Activated B cell treated with CpG ODN at 0.5 μM for 24 hours (primary cell): ENCODE measurements at places on chromosomes 7 and 10.

DNA sequence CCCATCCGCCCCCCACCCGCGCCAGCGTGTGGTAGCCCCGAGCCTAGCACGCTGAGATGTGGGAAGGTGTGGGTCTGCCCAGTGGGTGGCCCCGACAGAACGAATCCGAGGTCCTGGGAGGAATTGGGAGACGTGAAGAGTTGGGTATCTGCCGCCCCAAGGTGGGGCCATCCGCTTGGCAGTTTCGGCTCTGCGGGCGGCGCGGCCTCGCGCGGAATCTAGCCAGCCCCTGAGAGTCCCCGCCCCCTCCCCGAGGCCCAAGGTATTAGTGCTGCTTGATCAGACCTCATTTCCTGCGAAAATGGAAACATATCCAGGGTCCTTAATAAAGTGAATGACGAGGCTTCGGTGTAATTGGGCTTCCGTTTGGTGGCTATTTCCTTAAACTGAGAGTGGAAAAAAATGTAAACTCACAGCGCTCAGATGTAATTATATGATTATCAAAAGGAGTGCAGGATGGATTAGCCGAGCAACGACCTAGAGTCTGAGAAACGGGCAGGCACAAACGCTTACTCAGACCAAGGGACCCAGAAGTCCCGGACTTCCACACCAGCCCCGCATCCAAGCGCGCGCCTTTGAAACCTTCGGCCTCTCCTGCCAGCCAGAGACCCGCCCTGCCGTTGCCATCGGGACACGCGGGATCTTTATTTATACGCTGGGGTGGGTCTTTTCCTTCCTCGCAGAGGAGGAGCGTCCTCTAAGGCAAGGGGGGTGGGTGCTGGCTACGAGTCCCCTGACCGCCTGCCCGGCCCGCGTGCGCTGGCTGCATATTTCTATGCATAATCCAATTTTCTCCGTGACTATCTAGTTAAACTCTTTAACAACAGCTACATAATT lies 12.8 kb downstream of the LBX1 start:
- DNase-seq, result no peak

DNA sequence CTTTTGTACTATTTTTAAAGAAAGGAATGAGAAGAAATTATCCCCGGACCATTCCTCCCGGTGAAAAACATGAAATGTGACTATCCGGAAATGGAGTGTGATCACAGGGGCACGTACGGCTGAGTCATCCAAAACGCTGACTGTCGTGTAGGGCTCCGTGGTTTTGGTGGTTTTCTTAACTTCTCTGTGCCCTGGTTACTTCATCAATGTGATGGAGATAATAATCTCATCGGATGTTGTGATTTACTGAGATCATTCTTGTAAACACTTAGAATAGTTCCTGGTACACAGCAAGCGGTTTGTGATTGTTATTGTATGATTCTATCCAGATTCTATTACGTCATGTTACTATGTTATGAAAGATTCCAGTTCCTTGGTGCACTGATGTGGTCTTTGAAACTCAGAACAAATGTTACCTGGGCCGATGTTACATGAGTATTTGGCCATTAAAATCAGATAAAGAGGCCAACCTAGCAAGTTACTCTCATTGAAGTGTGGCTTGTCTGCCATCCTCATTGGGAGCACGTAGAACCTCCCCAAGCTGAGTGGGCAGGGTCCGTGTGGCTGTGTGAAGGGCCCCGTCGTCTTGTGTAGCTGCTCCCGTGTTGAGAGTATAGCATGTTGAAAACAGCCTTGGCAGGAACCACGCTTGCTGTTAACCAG lies 99.5 kb downstream of the CAMK1D start:
- no peak for DNase-seq

GRCh38 chr7:129083525-129083924 lies 28.6 kb upstream of the TNPO3 start:
- DNase-seq, result no peak

- DNase-seq, result no peak
These were observed 7.6 kb downstream of the SAP25 start for GRCh38 chr7:100566018-100566531.

DNA sequence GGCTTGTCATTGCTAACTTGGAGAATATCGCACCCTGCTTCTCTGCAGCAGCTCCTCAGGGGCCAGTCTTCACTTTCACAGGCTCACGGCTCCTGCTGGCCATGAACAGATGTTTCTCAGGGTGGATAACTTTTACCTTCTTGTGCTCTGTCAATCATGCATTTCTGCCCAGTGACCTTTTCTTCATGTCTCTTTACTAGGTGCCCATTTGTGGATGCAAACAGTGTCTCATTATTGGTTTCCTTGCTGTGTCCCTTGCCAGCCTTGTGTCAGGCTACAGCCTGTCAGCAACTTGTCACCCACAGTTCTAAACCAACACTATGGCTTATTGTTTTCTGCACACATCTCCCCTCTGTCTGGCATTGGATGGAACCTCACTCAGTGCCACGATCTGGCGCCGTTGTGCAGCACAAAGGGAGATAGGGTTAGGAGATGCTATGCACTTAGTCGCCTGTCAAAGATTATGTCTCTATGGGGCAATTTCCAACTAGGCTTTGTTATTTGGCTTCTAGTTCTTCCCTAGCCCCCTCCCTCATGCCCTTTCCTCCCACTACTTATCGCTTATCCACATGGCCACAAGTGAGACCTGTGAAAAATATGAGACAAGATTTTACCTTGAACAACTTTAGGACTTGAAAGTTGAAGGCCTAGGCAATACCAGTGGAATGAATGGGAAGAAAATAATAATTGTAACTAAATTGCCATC lies 45.7 kb upstream of the NXPH1 start:
- no peak for DNase-seq

DNA sequence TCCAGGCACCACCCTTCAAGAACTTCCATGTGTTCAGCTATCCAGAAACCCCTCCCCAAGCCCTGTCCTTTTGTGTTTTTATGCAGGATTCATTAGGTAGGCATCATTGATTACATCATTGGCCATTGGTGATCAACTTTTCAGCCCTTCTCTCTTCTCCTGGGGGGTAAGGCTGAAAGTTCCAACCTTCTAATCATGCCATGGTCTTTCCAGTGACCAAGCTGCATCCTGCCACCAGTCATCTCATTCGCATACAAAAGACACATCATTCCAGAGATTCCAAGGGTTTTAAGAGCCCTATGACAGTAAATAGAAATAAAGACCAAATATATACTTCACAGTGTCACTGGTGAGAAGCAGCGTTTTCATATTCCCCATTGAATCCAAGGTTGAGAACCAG lies 48.2 kb downstream of the DNAJC12 start:
- no peak for DNase-seq

DNA sequence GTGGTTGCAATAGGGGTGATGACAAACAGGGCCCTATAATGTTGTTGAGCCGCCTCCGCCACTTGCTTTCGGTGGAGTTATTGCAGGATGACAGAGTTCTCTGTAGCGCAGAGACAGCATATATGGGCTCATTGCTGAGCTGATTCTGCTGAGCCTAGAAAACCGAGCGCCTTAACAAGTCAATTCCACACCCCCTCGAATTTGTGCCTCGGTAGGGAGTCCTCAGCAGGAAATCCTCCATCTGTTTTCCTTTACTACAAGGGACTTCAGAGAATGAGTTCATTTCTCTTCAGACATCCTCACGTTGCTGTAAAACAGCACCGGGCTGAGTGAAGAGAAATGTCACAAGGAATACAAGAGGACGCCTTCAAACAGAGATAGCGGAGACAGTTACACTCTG lies 90.7 kb upstream of the KIAA1217 start:
- no peak for DNase-seq

DNA sequence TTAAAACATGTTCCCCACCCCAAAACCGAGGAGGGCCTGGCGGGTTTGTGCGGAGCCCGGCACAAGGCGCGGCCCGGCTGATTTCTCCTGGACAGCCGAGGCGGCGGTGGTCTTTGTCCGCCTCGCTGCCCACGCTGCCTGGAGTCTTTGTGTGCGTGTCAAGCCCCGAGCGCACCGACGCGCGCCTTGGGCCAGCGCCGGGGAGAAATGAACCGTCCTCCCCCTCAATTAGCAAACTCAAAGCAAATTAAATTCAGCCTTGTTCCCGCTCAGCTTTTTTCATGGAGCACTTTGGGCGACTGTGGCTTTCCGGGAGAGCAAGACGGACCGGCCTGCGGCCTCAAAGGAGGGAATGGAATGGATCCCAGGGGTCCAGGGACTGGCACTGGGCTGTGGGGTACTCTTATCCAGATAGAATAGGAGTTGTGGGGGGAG lies 4.1 kb downstream of the EMX2 start:
- DNase-seq, result no peak

- DNase-seq, result no peak
These were observed 4.1 kb downstream of the PIP4K2A start for GRCh38 chr10:22710139-22710745.

DNA sequence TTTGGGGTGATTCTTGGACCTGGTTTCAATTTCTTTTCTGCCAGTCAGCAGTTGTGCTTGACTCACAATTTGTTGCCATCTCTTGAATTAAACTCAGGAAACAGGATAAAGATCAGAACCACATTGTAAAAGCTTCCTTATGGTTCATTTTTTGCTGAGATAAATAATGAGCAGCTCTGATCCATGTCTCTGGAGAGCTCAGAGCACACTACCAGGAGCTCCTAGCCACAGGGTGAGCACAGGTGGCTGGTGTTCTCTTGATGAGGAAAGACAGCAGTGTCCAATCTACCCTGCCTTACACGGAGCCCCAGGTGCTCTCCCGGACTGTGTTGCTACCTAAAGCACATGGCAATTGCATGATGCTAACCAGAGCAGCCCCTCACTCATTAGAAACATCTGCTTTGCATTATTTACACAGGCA lies 17.2 kb upstream of the FAM170B start:
- no peak for DNase-seq

DNA sequence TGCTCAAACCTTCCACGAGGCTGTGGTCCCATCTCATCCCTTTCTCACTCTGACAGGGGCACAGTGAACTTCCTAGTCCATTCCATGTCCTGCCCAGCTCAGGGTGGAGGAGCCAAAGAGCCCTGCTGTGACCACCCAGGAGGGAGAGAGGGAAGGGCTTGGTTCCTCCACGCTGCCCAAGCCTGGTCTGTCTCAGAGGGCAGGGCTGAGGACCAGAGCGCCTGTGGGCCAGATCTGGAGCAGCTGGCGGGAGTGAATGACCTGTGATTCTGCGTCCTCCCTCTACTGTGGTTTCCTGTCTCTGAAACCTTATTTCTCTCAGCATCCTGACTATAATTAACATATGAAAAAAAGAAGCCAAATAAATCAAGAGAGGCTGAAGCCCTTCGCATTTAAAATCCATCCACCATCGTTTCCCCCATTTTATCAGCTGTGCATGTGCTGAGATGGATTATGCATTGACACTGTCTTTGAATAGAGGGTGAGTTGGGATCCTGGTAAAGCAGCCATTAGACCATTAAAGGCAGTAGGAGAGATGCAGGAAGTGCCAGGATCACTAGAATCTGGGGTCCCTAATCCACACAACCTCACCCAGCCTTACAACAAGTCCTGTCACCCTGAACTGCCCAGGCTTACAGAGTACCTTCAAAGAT lies 165.6 kb downstream of the DPP6 start:
- DNase-seq, result no peak

- DNase-seq, result no peak
These were observed 168.9 kb downstream of the CDK14 start for GRCh38 chr7:90764848-90765570.

- no peak for DNase-seq
These were observed 60.0 kb downstream of the PIK3AP1 start for GRCh38 chr10:96660297-96660696.

DNA sequence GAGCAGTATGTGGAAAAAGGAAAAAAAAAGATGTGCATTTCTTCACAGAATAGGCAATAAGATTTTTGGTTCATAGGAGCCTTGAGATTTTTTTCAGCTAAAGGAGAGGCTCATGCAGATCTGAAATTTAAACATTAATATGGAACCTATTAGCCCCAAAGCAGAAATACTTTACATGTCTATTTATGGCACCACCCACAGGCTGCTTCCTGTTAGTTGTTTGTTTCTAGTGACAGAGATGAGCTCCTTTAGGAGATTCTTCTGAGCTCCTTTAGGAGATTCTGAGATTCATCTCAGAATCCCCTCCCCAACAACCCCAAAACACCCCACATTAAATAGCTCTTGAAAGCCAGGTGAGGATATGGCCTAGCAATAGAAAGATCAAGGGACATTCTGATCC lies 27.9 kb upstream of the HPS1 start:
- no peak for DNase-seq

GRCh38 chr10:127148933-127149220 lies 47.5 kb downstream of the INSYN2A start:
- DNase-seq, result no peak

GRCh38 chr7:12458520-12459131 lies 55.0 kb upstream of the VWDE start:
- no peak for DNase-seq

- DNase-seq, result no peak
These were observed 223.7 kb downstream of the BUB3 start for GRCh38 chr10:123377883-123378282.

DNA sequence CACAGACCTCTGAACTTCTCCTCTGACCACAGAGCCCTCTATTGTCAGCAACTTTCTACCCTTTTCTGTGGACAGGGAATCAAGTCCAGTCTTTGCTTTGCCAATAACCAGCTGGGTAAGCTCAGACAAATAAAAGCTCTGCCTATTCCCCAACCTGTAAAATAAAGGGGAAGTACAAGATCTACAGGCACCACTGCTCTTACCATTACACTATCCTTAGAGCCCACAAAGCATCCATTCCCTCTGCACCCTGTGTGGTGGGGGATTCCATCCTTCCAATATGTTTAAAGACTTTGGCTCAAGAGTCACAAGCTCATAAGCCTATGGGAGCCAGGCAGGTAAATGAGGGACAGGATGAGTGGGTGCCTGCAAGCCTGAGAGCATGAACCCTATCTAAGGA lies 88.2 kb downstream of the PARD3 start:
- DNase-seq, result no peak

- DNase-seq, result no peak
These were observed 133.4 kb upstream of the LRRTM3 start for GRCh38 chr10:66792441-66792840.

DNA sequence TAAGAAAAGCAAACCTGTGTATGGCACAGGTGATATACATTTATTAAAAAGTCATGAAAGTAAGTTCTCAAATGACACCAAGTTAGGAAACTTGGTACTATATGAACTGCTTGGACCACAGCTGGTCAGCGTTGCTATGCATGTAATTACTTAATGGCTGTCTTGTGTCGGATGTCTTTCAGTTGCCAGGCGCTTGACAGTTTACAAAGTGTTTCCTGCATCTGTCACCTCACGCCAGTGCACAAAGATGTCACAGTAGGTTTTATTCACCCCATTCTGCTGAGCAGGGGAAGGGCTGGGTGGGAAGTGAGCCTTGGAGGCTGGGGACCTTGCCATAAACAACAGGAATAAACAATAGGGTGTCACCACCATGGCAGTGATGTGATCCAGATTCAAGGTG lies 35.8 kb downstream of the ADAM12 start:
- no peak for DNase-seq

DNA sequence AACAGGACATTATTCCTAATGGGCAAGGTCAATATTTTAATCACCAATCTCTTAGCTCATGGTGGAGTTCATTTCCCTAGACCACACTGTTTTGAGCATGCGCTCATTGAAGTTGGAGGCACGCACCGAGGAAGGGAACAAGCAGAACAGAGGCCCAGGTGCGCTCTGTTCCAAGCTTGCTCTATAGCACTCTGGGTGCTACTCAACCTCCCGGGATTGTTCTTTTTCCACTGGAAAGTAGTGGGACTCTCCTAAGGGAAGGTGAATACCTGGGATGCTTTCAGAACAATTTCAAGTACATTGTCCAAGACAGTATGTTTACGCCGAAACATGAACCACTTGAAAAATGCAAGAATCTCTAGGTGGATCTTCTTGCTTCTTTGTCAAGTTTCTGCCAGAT lies 16.2 kb downstream of the PLXNA4 start:
- no peak for DNase-seq

GRCh38 chr7:66379542-66380160 lies 174.5 kb downstream of the TPST1 start:
- no peak for DNase-seq
